ENCODE measurements at places on chromosomes 5 and 9.

GRCh38 chr9:37290940-37291485 lies 131.5 kb upstream of the GRHPR start:
- peak; percentile 81 for DNase-seq

GRCh38 chr9:129633207-129633606 lies 7.2 kb downstream of the NTMT1 start:
- DNase-seq = no peak

DNA sequence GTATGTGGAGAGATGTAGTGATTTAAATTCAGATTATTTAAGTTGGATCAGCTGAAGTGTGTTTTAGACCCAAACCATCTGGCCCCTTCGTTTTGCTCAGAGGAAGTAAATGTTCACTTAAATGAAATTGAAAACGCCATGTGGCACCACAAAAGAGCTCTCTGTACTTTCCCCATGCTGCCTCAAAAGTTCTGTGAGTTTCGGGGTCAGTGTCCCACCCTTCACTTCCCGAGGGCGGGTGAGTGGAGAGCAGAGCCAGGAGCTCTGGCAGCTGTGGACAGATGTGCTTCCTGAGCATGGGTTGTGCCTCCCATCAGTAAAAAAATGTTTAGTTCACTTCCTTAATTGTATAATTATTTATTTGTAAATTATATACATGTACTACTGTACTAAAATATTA lies 48.4 kb downstream of the PSD2 start:
- DNase-seq = no peak

DNA sequence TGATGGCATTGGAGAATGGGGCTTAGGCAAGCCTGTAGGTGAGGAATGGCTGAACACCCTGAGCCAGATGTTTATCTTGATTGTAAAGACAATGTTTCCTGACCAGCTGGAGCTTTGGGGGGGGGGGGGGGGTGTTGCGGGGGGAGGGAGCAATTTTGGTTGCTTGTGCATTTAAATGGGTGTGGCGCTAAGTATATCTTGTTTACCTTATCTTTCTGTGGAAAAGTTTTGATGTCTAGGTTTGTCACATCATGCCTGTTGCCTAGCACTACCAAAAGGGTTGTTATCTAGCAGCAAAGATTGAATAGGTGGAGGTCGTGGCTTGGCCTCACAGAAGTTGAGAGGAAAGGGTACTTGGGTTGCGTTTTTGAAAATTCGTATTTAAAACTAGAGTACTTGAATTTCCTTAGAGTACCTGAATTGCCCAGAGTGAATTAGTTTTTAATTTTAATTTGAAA lies 1.3 kb downstream of the SMAD5 start:
- no peak for DNase-seq

- peak; percentile 70 for DNase-seq
These were observed 73.8 kb upstream of the ITGA2 start for GRCh38 chr5:52915176-52915875.

- DNase-seq = no peak
These were observed 1918.8 kb downstream of the EFNA5 start for GRCh38 chr5:105751908-105752307.

DNA sequence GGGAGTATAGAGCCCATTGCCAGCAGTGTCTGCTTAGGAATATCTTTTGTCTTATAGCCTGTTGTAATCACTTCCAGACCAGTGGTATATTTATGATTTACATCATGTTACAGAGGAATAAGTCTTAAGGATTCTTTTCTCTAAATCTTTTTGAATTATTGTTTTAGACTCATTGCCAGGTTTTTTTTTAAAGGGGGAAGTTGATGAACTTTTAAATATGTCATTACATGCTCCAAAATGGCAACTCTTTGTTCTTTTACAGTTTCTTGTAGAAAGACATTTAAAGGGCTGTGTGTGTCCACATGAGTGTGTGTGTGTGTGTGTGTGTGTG lies 59.4 kb upstream of the NFIB start:
- no peak for DNase-seq

DNA sequence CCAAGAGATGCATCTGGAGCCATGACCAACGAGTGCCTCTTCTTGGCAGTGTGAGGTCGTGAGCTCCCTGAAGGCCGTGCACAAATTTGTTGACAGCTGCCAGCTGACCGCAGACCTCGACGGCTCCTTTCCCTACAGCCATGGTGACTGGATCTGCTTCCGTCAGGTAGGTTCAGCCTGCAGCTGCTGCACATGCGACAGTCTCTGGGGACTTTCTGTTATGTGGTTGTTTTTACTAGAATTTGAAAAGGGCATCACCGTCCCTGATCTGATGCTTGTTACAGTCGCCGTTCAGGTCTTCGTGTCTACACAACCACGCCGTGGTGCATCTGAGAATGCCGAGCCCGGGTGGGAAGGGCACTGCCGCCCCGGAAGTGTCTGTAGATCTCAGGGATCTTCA lies 36.5 kb upstream of the LRRC14B start:
- no peak for DNase-seq

- DNase-seq = peak; percentile 44
These were observed 122.6 kb downstream of the APBA1 start for GRCh38 chr9:69549310-69550202.

GRCh38 chr5:119745976-119746375 lies 116.6 kb downstream of the FAM170A start:
- DNase-seq = no peak

- peak; percentile 89 for DNase-seq
These were observed 16.6 kb upstream of the TGFBI start for GRCh38 chr5:136012041-136012804.

GRCh38 chr9:135478191-135478590 lies 1.4 kb upstream of the PPP1R26 start:
- no peak for DNase-seq

DNA sequence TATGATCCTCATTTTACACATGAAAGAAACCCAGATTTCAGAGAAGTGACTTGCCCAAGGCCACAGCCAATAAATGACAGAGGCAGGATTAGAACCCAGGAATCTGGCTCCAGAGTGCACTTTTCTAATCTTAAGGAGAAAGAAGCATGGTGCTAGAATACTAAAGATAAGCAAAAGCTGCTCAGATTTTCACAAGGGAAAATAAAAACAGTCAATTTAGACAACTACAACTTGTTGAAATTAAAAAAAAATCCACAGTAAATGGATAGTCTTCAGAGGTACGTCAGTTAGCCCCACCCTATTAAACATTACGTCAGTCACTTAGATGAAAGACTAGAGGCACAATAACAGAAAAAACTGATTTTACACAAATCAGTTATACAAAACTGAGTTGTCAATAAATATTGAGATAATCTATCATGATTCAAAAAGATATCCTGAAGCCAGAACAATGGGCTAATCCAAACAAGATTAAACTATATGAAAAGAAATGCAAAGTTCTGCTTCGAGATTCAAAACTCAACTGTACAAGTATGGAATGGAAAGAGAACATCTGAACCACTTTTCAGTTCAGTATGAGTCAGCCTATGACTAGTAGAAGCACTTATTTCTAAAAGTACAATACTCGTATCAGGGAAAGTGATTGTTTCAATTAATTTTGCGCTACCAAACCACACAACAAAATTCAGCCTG lies 9.3 kb downstream of the TMEM245 start:
- DNase-seq = peak; percentile 31

DNA sequence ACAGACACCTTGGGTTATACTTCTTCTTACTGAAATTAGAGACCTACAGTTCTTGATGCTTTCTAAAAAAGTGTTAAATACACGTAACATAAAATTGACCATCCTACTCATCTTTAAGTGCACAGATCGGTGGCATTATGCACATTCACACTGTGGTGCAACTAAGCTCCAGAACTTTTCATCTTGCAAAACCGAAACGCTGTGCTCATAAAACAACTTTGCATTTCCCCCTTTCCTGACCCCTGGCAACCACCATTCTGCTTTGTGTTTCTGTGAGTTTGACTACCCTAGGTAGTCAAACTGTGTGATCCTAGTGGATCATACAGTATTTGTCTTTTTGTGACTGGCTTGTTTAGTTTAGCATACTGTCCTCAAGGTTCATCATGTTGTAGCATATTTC lies 3.9 kb downstream of the MVB12B start:
- DNase-seq = peak; percentile 59

DNA sequence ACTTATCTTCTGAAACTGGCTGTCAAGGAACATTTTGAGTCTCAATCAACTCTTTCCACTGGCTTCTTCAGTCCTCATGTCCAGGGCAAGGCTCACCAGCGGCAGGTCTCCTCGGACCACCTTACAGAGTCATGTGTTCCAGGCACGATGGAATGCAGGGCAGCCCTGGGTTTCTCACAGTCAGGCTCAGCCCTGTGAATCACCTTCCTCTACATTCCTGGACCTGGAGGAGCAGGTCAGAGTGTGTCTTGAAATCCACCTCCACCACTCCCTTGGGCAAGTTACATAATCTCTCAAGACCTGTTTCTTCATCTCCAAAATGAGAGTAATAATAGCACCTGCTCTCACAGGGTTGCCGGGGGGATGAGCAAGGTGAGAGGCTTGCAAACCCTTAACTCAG lies 16.0 kb downstream of the ENC1 start:
- no peak for DNase-seq

DNA sequence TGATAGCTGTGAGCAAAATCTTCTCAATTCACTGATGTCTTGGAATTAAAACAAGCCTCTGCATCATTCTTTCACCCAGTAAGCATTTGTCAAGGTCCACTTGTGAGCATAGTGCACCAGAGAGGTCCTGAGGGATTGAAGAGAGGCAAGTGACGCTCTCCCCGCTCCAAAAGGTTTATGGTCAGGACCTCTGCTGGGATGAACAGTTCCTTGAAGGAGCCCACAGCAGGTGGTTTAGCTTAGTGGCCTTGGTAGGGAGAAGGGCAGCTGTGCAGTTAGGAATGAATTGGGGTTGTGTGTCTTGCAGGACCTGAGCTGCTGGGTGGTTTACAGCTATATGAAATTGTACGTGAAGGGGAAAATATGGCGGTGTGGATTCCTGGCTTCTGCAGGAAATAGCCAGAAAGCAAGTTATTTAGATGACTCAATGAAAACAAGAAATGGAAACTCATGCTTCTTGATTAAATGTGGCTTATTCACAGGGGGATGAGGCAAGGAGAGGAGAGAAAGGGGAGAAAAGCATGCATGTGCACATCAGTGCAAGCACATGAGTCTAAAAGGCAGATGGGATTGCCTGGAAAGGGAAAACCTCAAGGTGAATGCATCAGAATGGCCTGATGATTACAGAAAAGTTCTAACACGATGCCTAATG lies 42.0 kb downstream of the SUB1 start:
- DNase-seq = no peak

GRCh38 chr5:34695275-34696027 lies 39.3 kb downstream of the RAI14 start:
- peak; percentile 29 for DNase-seq

DNA sequence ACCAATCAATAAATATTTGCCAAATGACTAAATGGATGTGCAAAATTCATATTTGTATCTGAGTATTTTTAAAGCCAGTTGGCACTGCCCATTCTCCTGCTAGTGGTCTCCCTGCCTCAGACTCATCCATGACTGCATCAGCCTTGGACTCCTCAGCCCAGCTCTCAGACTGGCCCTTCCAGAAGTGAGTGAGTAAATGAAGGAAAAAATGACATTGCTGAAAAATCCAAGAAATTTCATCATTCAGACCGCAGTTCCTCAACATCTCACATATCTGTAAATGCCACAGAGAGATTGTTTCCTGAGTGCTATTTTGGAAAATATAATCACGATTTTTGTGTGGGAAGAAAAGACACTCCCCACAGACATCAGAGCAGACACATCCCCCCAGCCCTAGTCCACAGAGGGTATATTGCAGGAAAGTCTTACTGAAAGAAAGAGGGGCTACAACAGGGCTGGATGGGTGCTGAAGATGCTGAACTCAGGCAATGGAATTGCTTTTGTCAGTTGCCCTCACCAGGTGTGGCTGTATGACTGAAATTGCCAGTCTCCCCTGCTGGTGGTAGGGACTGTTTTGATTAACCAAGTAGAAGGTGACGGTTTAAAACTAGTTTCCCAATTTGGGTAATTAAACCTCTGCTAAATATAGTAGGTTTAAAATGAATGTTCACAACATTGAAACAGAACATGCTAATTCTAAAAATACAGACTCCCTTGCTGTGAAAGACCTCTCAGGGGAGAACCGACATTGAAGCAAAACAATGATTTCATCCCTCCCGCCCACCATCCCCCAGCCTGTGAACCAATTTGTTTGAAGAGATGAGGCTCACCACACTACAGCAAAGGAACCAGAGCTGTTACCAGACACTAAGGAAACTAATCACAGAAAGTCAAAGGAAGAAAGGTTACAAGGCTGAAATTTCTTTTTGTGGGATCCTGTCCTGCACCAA lies 158.8 kb downstream of the DEPDC1B start:
- peak; percentile 80 for DNase-seq

DNA sequence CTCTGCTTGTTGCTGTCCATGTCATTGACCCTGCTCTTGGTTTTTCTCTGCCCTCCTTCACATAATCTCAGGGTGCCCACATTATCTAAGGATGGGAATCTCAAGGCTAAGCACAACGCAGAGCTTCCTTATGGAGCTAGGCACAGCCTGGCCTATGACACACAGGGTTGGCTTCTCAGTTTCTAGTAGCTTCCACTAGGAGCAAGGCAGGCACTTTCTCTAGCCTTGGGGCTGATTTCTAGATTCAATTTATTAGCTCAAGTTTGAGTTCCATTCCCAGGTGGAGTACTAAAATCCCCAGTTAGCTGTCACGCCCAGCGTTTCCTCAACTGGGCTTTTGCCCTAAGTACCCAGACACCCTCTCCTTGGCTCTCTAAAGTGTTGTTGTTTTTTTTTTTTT lies 12.4 kb downstream of the IL4 start:
- DNase-seq = no peak

DNA sequence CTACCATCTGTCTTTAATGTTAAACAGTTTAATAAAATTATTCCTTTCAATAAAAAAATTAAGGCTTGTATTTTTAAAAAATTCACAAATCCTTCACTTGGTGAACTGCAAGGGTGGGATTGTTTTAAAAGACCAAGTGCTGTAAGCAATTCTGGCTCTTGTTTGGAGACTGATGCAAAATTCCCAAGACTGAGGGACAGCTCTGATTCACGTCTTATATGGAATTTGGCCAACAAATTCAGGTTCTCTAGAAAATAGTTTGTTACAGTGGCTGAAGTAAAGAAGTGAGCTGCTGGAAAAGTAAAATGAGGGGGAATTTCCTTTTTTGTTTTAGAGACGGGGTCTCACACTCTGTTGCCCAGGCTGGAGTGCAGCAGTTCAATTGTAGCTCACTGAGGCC lies 58.3 kb downstream of the PRELID2 start:
- no peak for DNase-seq
